ENCODE measurements at places on chromosomes 7 and 10. TPM values are rescaled to one million over a fixed set of nuclear protein-coding genes. Genes with fewer than 3 reads are reported as not detected.

The GNAT3 gene
- not detected for total RNA-seq

The GIMAP4 gene
- not detected for total RNA-seq

The TECTB gene
- not detected for total RNA-seq

GRCh38 chr7:265192-265997 lies 24.6 kb upstream of the FOXL3 start:
- no peak for DNase-seq

DNA sequence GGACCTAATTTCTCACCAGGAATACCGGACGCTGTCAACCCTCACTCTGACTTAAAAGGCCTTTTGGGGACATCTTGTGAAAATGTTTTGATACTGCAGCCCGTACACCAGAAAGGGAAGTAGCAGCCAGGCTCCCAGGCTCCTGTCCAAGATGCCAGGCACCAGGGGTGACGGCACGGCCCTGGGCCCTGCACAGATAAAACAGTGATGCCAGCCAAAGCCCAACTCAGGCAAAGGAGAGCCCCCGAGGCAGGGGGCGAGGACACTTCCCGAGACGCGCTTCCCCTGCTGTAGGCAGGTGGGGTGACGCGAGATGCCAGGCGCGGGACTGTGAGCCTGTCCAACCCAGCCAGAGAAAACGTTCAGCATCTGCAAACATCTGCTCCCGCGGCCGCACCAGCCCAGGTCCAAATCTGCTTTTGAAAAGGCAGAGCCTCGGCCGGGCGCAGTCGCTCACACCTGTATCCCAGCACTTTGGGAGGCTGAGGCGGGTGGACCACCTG lies 15.7 kb downstream of the ZFAND2A start:
- peak; percentile 20 for DNase-seq

GRCh38 chr7:4550117-4550516 lies 132.0 kb upstream of the FOXK1 start:
- no peak for DNase-seq

GRCh38 chr10:17119845-17120244 lies 9.8 kb downstream of the CUBN start:
- DNase-seq: no peak

All from fibroblast of lung (primary cell).